ENCODE measurements at places on chromosomes 12 and 14.

DNA sequence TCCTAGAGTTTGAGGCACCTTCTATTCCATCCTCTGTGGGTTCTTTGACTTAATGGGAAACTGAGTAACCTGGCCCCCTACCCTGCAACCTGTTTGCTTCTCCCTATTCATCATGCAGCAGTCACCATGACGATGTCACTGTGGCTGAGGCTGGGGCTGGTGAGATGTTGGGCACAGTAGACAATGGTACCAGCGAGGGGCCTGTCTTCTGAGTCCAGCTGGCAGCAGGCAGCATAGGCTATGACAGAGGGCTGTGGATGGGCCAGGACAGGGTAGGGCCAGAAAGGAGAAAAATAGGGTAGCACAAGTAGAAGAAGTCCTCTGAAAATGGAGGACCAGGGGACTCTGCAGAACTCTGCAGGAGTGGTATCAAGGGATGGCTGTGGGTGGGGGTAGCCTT lies 2.0 kb downstream of the CIROP start:
- DNase-seq: no peak

DNA sequence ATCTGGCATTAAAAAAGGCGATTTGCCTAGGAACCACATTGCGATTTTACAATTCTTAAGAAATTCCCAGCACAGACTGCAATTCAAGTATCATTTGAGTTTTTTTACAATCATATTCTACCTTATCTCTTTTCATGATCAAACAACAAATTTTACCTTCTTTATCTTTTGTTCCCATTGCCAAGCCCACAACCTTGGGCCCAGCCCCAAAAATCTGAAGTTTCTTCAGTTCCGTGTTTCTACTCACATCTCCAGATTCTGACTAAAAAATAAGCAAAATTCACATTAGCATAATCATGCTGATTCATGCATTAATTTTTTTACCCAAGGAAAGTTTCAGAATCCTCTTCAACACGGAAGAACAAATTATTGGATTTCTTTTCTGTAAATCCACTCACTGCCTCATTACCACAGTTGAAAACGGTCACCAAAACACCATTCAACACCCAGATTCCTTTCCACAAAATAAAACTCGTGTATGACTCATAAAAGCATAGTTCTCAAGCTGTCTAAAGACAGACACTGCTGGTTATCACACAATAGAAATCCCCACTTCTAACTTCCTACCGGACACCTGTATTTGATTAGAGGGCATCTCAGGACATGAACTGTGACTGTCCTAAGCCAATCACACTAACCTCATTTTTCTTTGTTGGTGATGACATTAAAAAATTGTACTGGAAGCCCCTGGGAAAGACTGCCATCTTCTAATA lies 32.7 kb downstream of the KDM5A start:
- DNase-seq: peak; percentile 26

GRCh38 chr14:54567639-54568561 lies 972 bp downstream of the SAMD4A start:
- peak; percentile 55 for DNase-seq

DNA sequence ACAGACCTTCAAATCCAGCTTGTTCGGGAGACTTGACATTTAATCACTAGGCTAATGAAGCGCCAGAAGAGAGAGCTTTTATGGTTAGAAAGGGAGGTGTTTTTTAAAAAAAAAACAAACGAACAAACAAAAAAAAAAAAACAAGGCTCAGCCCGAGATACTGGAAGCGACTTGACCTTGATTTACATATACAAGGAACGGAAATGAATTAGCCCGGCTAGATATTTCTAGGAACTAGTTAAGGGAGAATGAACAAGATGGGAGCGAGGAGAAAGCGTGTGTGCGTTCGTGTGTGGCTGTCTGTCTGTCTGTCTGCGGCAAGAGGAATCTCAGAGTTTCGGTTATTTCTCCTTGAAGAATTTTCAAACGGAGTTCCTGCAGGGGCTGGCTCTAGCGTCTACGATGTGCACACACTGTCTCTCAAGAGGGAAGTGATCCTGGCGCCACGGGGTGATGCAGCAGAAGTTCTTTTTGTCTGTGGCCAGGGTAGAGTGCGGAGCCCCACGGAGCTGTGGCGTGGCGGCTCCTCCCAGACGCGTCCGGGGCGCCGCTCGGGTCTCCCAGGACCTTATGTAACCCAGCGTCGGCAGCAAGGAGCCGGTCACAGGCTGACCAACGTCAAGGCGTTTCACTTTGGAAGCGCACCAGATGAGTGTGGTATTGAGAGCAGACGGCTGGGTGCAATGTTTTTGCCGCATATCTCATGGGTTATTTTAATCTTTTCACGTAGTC lies 18.8 kb downstream of the SOCS2 start:
- DNase-seq: peak; percentile 89

DNA sequence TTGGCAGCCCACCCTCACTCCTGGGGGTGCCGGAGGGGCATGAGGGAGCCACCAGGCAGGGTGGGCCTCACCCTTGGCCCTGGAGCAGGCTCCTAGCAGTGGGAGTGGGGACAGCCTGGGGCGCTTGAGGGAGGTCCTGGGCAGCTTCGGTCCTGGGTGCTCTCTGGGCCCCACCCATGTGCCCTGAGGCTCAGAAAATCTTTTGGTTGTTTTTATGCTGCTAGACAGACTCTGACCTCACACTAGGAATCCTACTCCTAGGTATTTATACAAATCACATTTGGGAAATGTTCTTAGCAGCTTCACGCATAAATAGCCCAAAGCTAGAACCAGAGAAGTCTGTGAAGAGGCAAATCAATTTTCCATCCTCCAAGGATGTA lies 10.9 kb upstream of the ULK1 start:
- DNase-seq: no peak

GRCh38 chr12:12720672-12721161 lies 3.5 kb downstream of the CDKN1B start:
- peak; percentile 45 for DNase-seq

GRCh38 chr14:68413509-68413908 lies 379.4 kb downstream of the ZFP36L1 start:
- DNase-seq: no peak

DNA sequence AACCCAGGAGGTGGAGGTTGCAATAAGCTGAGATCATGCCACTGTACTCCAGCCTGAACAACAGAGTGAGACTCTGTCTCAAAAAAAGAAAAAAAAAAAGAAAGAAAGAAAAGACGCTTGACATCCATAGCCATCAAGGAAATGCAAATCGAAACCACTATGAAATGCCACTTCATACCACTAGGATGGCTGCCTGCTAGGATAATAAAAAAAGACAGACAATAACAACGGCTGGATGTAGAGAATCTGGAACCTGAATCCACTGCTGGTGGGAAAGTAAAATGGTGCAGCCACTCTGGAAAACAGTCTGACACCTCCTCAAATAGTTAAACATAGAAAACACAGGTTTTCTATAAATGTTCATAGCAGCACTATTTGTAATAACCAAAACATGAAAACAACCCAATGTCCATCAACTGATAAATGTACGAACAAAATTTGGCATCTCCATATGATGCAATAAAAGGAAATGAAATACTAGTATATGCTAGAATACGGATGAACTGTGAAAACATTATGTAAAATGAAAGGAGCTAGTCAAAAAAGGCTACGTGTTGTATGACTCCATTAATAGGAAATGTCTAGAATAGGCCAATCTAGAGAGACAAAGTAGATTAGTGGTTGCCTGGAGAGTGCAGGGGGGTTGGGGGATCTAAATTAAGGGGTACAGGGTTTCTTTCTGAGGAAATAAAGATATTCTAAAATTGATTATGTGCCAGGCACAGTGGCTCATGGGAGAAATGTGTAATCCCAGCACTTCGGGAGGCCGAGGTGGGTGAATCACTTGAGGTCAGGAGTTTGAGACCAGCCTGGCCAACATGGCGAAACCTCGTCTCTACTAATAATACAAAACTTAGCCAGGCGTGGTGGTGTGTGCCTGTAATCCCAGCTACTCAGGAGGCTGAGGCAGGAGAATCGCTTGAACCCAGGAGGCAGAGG lies 9.7 kb downstream of the WSB2 start:
- no peak for DNase-seq

GRCh38 chr12:50062728-50063460 lies 5.5 kb downstream of the ASIC1 start:
- DNase-seq: peak; percentile 26

DNA sequence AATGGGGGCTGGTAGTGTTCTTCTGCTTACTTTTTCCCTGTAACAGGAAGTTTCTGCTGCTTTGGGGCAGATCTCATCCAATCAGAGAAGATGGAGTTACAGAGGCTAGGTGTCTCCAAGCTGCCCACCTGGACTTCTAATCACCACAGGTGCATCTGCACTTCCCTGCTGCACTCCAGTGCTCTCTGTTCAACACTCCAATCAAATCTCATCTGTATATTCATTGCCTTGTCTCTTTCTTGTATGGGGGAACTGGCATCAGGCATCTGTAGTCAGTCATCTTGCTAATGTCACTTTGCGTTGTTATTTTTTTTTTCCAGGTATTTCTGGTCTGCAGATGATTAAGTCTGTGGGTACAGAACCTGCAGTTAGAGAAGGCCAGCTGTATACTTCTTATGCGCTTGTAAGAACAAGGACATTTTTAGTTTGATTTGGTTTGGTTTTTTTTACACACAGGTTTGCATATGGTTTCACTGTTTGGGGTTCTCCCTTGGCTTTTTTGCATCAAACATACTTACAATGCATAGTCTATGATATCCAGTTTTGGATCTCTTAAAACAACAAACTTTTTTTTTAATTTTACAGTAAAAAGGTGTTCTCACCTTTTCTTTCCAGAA lies 116.0 kb downstream of the METTL25 start:
- DNase-seq: no peak

- DNase-seq: no peak
Observed at GRCh38 chr14:70887737-70888499, 19.3 kb upstream of the PCNX1 start.

GRCh38 chr12:23640754-23641153 lies 308.7 kb downstream of the SOX5 start:
- no peak for DNase-seq

- DNase-seq: no peak
Observed at GRCh38 chr14:75383721-75384120, 44.1 kb upstream of the JDP2 start.
